ENCODE measurements at places on chromosomes 5 and 9.

DNA sequence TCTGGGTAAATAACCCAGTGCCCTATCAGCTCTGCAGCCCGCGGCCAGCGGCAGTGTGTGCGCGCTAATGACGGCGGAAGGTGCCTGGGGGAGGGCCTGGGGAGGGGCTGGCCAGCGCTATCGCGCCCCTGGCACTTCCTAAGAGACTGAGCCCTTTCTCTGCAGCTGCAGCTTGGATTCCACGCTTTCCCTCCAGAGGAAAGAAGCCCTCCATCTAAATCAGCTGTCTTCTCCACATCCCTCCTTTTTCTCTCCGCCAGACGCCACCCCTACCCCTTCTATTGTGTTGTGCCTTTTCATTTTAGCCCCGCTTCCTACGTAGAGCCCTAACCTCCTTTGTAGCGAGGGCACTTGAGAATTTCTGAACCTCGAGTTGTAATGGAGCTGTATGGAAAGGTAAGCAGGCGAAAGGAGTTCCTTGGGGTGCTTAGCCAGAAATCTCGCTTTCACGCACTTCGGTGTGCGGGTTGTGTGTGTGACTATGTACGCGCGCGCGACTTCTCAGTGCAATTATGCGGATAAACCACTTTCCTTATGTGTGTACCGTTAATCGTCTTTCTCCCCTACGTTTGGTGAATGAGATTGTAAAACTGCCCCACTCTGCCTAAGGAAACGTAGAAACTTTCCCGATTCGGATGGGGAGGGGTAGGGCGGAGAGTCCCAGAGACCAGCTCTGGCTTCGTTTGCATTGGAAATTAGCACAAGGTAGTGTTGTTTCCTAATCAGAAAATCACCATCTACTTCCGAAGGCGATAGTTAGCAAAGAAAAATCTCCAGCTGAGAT lies 664 bp upstream of the RAB3C start:
- no peak for DNase-seq
- peak overlapping the region; percentile 68 for H3K4me3 ChIP-seq
- peaks cover 30% of the 10 kb centered on the region for H3K27me3 ChIP-seq

DNA sequence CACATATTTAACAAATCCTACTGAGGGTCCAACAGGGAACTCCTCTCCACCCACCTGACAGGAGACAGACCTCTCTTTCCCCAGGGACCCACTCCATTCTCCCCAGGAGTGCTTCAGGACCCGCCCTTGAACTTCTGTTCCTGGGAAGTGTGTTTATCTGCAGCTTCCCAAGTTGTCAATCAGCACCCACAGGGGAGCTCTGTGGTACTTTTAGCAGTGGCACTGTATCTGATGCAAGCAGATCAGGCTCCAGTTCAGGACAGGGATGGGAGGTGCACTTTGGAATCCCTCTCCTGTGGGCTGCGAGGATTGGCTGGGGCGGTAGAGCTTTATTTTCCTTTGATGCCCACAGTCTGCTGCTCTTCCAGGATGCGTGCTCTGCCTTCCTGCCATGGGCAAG lies 8.7 kb downstream of the GALNT10 start:
- no peaks in the 10 kb centered on the region for H3K27me3 ChIP-seq
- peaks cover 16% of the 10 kb centered on the region for H3K4me1 ChIP-seq

- no peak overlapping the region for H3K4me3 ChIP-seq
- DNase-seq, result no peak
- no peaks in the 10 kb centered on the region for H3K27me3 ChIP-seq
- no peaks in the 10 kb centered on the region for H3K36me3 ChIP-seq
- no peak overlapping the region for H3K27ac ChIP-seq
- no peaks in the 10 kb centered on the region for H3K4me1 ChIP-seq
These were observed 38.2 kb downstream of the PAPPA start for GRCh38 chr9:116191576-116192415.

DNA sequence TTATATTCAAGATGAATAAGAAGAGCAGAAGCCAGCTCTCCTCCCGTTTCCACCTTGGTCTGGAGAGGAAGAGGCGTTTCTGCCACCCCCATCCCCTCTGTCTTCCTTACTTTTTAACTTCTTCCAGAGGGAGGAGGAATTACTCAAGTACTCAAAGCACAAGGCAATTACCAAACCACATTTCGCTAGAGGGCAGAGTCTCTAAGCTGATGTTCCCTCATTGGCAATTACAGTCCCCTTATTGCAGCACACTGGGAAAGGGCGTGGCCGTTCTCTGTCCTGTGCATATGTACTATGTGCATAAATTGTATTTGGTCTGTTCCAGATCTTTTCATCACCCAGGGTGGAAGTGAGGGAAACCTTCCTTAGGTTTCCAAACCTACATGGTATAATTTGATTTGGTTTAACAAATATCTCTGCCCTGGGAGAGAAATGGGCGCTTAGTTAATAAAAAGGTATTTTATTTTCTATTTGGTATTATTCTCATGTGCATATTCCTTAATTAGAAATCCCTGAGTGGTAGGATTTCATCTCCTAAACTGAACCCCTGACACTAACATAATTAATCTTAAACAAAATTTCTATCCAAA lies 29.8 kb upstream of the ALDOB start:
- no peak overlapping the region for H3K4me3 ChIP-seq
- H3K27me3 ChIP-seq, result no peaks in the 10 kb centered on the region
- no peak for DNase-seq
- H3K36me3 ChIP-seq, result no peaks in the 10 kb centered on the region

- H3K4me1 ChIP-seq, result no peaks in the 10 kb centered on the region
- H3K4me3 ChIP-seq, result no peak overlapping the region
- no peaks in the 10 kb centered on the region for H3K27me3 ChIP-seq
These were observed 341.4 kb downstream of the DIRAS2 start for GRCh38 chr9:90301277-90301653.

DNA sequence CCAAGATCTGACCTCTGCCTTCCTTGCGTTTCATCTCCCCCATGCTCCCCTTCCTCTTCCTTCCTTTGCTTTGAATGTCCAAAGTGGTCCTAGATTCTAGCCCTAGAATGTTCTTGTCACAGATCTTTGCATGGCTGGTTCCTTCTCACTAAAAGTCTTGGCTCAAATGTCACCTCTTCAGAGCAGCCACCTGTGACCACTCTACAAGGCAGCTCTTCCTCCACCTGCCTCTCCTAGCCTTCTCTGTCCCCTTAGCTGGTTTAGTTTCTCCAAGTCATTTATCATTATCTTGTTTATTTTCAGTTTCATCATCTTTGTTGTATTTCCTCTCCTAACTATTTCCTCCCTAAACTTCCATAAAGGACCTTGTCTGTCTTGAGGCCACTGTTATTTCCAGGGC lies 7.1 kb upstream of the OCLN start:
- no peaks in the 10 kb centered on the region for H3K4me1 ChIP-seq
- no peak for DNase-seq
- H3K27ac ChIP-seq, result no peak overlapping the region
- no peak overlapping the region for H3K4me3 ChIP-seq
- H3K36me3 ChIP-seq, result no peaks in the 10 kb centered on the region
- no peaks in the 10 kb centered on the region for H3K27me3 ChIP-seq

GRCh38 chr5:148740966-148741742 lies 85.3 kb upstream of the ADRB2 start:
- no peak overlapping the region for H3K27ac ChIP-seq
- no peaks in the 10 kb centered on the region for H3K36me3 ChIP-seq

GRCh38 chr5:54769746-54770145 lies 215.6 kb downstream of the ESM1 start:
- no peaks in the 10 kb centered on the region for H3K36me3 ChIP-seq
- H3K27me3 ChIP-seq, result no peaks in the 10 kb centered on the region
- no peak overlapping the region for H3K4me3 ChIP-seq
- no peaks in the 10 kb centered on the region for H3K4me1 ChIP-seq
- H3K27ac ChIP-seq, result no peak overlapping the region
- no peak for DNase-seq

DNA sequence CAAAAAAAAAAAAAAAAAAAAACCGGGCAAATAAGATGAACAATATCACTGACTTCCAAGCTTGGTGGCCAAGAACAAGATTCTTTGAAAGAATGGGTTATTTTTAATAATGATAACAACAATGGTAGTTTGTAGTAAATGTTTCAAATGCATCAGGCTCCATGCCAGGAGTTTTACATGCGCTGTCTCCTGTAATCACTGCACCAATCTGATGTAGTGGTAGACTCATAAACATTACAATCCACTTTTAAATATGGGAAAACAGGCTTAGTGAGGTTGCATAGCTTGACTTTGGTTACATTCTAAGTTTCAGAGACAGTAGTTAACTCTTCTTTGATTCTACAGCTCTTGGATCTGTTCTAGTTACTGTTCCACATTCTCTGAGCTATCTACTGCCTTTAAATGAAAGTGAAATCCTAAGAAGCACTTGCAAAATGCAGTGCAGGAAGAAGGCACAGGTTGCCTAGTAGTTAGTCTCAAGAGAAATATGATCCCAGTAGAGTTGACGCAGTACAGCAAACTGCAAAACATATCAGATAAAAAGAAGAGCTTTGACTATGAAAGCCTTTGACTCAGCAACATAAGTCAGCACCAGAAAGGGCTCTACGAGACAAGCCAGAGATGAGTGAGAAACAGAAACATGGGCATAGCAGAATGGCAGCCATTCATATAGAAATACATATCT lies 62.1 kb downstream of the PDE4D start:
- no peak overlapping the region for H3K27ac ChIP-seq
- no peaks in the 10 kb centered on the region for H3K27me3 ChIP-seq
- no peak for DNase-seq
- no peaks in the 10 kb centered on the region for H3K36me3 ChIP-seq
- no peaks in the 10 kb centered on the region for H3K4me1 ChIP-seq

DNA sequence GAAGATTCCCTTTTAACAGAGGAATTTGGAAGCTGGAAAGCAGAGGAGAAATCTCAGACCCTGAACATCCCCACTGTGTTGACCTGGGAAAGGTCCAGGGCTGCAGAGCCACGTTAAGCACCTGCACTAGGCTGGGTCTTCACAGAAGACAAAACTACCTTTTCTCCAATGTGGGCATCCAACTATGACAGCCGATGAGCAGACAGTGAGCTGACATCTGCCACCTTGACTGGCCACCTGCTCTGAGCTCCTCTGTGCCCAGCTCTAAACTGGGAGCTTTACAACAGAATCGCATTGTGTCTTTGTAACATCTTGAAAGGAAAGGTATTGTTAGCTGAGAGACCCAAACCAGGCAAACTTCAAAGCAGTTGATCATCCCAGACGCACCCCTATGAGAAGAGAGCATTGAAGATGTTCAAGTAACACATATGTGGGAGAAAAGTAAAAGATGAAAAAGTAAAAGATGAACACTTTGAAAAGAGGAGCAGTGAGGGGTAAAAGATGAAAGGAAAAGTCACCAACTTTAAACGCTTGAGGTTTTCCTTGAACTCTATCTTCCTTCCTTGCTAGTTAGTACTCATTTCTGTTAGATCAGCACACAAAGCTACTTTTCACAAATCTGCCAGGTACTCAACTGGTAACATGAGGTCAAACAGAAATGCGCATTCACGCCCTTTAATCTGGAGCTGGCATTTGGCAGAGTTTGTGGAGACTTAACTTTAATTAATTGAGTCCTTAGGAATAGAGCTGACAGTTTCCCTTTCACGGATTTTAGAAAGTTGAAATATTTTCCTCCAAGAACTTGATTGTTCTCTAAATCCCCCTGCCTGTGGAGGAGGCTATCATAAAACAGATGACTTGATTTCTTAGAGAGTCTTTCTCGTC lies 53.2 kb upstream of the CTXN3 start:
- no peaks in the 10 kb centered on the region for H3K27me3 ChIP-seq
- H3K27ac ChIP-seq, result no peak overlapping the region
- no peaks in the 10 kb centered on the region for H3K36me3 ChIP-seq
- no peak overlapping the region for H3K4me3 ChIP-seq

DNA sequence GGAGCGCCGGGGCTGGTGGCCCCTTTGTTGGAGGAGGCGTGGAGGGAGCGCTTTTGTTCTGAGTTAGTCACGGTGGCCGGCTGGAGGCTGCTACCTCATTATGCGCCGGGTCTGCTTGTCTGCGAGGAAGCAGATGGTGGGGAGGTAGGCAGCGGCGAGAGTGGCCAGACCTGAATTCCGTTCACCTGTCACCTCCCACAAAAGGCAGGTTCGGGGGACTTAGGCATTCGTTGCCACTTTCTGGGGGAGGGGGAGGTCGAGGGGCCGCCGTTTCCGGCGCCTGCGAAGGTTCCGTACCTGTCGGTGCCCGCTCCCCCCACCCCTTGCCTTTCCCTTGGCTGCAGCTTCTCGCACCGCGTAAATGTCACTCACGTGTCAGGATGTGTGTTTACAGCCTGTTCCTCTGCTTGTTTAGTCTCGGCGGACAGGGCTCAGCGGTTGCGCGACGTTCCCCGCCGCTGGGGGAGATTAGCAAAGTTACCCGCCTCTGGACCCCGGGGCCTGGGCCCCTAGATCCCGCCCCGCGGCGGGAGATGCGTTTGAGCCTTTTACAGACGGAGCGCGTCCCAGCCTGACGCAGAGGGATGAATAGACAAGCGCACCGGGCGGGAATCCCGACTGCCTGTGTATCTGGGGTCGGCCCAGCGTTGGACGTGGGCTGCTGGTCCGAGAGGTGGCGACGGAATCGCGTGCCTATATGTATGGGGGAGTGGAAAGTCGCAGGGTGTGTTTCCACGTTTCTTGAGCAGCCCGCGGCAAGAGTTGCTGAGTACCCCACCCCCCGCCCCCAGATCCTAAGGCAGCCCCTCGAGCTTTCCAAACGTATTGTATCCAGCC lies 2.7 kb upstream of the LHX2 start:
- H3K27me3 ChIP-seq, result peaks cover 22% of the 10 kb centered on the region
- DNase-seq, result no peak
- H3K27ac ChIP-seq, result no peak overlapping the region
- H3K36me3 ChIP-seq, result no peaks in the 10 kb centered on the region

DNA sequence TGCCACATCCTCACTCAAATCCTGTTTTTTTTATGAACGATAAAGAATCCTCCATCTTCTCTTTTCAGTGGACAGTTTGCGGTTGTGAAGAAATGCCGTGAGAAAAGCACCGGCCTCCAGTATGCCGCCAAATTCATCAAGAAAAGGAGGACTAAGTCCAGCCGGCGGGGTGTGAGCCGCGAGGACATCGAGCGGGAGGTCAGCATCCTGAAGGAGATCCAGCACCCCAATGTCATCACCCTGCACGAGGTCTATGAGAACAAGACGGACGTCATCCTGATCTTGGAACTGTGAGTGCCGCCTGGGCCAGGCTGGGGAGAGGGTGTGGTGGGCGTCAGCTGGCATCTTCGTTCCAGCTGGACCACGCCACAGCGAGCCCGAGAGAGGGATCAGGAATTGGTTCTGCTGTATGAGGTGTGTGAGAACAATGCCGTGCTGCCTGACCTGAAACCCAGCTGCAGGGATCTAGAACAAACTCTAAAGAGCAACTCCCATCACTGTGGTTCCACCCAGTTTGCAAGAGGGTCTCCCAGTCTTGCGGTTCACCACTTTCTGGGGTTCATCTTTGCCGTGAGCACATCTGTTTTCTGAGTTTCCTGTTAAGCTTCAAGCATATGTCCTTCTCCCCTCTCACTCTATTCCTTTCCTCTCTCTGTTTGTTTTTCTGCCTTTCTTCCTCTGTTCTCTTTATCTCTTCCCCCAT lies 107.4 kb downstream of the DAPK1 start:
- no peak overlapping the region for H3K4me3 ChIP-seq
- DNase-seq, result no peak
- no peaks in the 10 kb centered on the region for H3K4me1 ChIP-seq
- no peaks in the 10 kb centered on the region for H3K27me3 ChIP-seq

- H3K4me3 ChIP-seq, result no peak overlapping the region
- no peak for DNase-seq
- no peak overlapping the region for H3K27ac ChIP-seq
- no peaks in the 10 kb centered on the region for H3K4me1 ChIP-seq
These were observed 212.1 kb downstream of the SLF1 start for GRCh38 chr5:94830520-94830919.

Data from Panc1 (cell line).